ENCODE measurements at places on chromosomes 12 and 14.
A peak's percentile ranks its signal among the peaks of the same experiment; 100 is the strongest.

DNA sequence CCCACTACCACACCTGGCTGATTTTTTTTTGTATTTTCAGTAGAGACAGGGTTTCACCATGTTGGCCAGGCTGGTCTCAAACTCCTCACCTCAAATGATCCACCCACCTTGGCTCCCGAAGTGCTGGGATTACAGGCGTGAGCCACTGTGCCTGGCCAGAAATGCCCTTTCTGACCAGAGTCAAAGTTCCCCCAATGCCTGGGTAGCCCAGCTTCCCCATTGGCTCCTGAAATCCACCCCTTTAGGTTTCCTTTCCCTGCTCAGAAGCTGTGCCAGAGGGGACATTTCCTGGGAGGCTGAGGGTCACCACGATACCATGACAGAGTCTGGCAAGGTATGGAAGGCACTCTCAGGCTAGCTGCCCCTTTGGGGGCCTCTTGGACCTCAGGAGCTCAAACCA is 3.5 kb downstream of the GSTZ1 start:
- no peak for DNase-seq

- no peak for DNase-seq
Observed at GRCh38 chr12:30706476-30706875, 10.8 kb upstream of the IPO8 start.

GRCh38 chr14:93716746-93717667 is 71.3 kb downstream of the PRIMA1 start:
- DNase-seq: no peak

GRCh38 chr12:34336619-34337465 is 314.5 kb downstream of the ALG10 start:
- DNase-seq: no peak

GRCh38 chr12:531951-532585 is 72.3 kb downstream of the B4GALNT3 start:
- no peak for DNase-seq

DNA sequence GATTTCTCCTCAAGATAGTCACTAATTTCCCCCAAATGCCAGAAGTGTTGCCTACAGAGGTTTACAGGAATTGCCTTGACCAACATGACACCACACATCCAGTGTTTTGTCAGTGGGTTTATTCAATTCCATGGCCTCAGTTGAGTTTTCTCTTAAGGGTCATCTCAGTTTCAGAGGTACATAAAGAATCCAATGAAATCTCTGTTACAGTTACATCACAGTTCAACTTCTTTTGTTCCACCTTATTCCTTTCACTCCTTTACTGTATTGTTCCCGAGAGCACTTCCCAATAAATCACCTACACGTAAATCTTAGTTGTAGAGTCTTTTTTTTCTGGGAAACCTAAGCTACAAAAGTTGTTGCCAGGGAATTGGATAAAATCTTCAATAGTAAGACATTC is 73.6 kb upstream of the GARIN6 start:
- no peak for DNase-seq

DNA sequence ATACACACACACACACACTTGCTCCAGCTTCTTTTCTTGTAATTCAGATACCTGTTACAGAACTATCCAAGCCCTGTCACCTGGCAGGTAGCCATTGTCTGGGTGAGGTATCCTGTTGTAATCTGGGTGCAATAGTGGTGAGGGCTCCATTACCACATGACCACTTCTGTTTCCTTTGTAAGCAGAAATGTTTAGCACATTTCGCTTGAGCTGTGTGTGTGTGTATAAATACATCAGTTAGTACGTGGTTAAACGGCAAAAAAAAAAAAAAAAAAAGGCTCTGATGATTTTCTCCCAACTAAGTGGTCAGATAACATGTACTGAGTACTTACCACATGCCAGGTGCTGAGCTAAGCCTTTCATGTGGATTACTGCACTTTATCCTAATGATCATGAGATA is 129.3 kb upstream of the SSTR1 start:
- peak; percentile 80 for DNase-seq

GRCh38 chr12:89909753-89910152 is 201.1 kb upstream of the ATP2B1 start:
- no peak for DNase-seq

DNA sequence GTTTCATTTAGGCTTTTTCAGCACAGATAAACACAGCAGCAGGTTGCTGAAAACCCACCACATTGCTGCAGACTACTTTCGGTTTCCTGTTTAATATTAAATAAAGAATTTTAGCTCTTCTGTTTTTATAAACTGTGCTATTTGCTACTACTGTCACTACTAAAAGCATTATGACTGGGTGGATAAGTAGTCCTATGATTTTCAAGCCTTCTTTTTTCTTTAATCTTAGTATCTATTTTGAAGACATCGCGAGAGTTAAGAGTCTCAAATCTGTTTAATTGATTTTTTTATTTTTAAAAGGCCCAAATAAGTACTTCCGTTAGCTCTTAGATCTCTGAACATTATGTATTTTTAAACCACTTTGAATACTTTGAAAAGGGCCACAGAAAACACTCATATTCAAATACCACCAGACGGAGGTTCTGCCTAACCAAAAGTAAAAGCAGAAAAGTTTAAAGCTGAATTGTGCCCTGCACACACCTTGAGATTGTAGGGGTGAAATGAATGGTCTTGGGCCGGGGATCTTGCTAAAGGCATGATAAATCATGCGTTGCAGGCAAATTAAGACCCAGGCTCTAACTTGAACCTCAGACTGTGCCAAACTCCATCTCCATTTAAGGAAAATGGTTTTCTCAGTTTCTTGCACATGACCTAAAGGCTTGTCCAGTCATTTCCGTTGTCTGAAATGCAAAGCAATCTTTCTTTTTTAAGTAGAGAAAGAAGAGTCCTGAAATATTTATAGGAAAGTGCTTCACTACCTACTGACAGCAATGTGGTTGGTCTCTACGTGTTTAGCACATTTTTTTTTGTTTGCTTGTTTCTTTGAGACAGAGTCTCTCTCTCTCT is 13.6 kb upstream of the FOXN3 start:
- peak; percentile 18 for DNase-seq

GRCh38 chr14:72549854-72550253 is 344.0 kb downstream of the DPF3 start:
- no peak for DNase-seq

GRCh38 chr12:116200812-116201211 is 76.7 kb downstream of the MED13L start:
- no peak for DNase-seq

- DNase-seq: no peak
Observed at GRCh38 chr14:81849714-81850113, 316.1 kb upstream of the SEL1L start.

DNA sequence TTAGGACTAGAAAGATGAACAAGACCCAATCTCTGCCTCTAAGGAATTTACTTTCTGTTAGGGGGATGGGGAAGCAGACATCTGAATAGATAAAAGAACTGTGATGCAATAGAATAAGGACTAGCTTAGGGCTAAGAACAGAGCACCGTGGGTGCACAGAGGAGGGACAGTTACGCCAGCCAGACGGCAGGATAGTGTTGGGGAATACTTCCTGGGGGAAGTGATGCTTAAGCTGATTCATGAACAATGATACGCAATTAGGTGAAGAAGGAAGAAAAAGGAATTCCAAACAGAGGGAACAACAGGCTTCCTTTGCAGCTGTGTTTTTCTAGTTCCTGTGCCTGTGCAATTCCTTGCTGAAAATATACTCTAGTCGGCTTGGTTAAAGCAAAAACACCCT is 501.1 kb downstream of the APAF1 start:
- DNase-seq: no peak

DNA sequence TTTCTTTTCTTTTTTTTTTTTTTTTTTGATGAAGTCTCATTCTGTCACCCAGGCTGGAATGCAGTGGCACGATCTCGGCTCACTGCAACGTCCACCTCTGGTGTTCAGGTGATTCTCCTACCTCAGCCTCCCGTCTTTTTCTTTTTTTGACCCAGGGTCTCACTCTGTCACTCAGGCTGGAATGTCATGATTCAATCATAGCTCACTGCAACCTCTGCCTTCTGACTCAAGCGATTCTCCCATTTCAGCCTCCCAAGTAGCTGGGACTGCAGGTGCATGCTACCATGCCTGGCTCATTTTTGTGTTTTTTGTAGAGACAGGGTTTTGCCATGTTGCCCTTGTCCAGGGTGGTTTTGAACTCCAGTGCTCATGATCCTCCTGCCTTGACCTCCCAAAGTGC is 12.0 kb downstream of the FUT8 start:
- DNase-seq: no peak

DNA sequence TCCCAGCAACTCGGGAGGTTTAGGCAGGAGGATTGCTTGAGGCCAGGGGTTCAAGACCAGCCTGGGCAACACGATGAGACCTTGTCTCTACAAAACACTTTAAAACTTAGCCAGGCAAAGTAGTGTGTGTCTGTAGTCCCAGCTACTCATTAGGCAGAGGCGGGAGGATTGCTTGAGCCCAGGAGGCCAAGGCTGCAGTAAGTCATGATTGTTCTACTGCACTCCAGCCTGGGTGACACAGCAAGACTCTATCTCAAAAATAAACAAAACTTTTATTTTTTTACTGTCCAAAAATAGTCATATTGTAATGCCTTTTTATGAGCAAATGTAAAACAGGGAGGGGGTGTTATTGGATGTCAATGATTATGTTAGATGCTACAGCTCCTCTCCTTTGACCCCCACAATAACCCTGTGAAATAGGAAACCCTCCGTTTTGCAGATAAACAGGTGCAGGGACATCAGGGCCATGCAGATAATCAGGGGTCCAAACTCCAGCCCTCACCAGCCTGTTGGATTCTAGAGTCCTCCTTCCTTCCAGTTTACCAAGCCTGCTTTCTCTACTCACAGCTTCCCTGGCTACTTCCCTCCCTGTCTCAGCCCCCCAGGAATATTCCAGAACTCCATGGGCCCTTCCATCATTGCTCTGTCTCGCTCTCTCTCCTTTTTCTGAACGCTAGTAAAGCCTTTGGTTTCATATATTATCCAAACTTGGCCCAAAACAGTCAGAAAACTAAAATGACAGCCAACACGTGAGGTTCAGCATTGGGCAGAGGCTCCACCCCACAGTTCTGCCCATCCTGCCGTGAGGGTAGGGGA is 5.9 kb upstream of the FBLN5 start:
- no peak for DNase-seq

- DNase-seq: no peak
Observed at GRCh38 chr12:85457016-85457415, 177.0 kb downstream of the ALX1 start.

DNA sequence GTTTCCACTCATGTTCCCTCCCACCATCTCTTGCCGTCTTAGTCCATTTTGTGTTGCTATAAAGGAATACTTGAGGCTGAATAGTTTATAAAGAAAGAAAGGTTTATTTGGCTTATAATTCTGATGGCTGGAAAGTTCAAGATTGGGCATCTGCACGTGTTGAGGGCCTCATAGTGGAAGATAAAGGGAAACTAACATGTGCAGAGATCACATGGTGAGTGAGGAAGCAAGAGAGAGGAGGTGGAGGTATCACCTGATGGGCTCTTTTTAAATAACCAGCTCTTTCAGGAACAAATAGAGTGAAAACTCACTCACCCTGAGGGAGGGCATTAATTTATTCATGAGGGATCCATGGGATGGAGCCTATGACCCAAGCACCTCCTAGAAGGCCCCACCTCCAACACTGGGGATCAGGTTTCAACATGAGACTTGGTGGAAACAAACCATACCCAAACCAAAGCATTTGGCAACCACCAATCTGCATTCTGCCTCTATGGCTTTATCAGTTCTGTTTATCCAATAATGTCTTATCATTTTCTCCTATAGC is 29.5 kb downstream of the MYO1H start:
- DNase-seq: no peak

GRCh38 chr14:63701606-63702299 is 26.1 kb downstream of the SGPP1 start:
- DNase-seq: no peak

DNA sequence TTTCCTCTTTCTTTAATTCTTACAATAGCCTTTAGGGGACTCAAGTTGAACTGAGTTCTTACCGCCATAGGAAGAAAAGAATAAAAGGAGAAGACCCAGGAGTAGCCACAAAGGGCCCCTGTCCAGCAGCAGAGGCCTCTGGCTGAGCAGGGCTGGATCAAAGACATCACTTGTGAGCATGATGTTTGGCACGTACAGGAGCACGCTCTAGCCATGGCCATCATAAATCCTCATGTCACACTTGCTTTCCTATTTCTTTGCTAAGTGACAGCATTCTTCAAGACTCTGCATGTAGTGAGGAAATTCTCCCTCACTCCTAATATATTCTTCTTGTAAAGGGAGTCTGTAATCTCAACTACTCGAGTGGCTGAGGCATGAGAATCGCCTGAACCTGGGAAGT is 15.7 kb downstream of the CLEC4C start:
- DNase-seq: no peak

- no peak for DNase-seq
Observed at GRCh38 chr12:85017618-85018017, 18.5 kb downstream of the TSPAN19 start.

GRCh38 chr14:87002776-87003175 is 990.2 kb downstream of the GALC start:
- DNase-seq: no peak

- no peak for DNase-seq
Observed at GRCh38 chr12:112161711-112162110, 36.4 kb downstream of the TRAFD1 start.

- DNase-seq: no peak
Observed at GRCh38 chr12:130776857-130777339, 60.8 kb upstream of the RIMBP2 start.

DNA sequence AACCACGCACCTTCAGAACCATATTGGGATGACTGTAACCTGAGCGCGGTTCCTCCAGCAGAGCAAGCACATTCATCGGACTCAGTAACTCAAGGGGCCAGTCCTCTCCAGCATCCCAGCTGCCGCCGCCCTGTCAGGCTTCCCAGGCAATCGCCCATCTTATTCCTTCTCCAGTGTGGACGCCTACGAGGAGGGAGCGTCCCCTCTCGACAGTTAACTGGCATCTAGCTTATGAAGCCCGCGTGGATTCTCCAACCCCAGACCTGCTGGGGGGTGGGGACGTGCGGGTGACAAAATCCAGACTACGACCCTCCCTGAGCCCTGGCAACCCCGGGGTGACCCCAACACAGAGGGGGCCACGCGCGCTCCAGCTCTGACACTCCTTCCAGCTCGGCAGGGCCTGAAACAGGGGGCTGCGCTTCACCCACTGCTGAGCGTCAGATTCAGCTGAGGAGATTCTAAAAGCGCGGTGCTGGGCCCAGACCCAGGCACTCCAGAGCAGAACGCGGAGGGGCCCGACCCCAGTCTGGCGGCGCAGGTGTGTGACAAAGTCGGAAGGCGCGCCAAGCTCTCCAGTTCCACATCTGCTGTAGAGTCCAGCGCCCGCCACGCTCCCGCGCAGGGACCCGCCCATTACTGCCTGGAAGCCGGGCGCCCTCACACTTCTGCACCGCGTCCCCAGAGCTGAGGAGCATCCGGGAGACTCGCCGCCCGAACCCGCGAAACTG is 43.9 kb upstream of the ESR2 start:
- peak; percentile 3 for DNase-seq

- DNase-seq: no peak
Observed at GRCh38 chr12:76375939-76376338, 27.7 kb upstream of the BBS10 start.

DNA sequence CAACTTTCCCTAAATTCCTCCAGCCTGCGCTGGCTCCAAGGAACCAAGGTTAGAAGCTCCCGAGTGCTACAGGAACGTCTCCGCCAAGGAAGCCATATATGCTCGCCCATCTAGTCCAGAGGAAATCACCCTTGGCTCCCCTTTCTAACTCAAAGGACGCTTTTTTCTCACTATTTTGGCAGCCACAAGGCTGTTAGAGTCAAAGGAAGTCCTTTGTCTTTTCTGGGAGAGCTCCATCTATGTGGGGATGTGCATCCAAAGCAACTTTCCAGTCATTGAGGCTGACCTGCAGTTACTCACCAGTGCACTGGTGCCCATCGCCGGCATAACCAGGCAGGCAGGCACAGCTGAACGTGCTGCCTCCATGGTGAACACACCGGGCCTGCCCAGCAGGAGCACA is 37.6 kb downstream of the RTRAF start:
- DNase-seq: no peak

- no peak for DNase-seq
Observed at GRCh38 chr12:21301-22189, 45.0 kb upstream of the IQSEC3 start.

Data from CD4-positive, alpha-beta T cell treated with Interleukin-6 at 100 ng/mL for 8 hours (primary cell).